DND-41 (cell line): ENCODE measurements at places on chromosomes 5 and 9.

DNA sequence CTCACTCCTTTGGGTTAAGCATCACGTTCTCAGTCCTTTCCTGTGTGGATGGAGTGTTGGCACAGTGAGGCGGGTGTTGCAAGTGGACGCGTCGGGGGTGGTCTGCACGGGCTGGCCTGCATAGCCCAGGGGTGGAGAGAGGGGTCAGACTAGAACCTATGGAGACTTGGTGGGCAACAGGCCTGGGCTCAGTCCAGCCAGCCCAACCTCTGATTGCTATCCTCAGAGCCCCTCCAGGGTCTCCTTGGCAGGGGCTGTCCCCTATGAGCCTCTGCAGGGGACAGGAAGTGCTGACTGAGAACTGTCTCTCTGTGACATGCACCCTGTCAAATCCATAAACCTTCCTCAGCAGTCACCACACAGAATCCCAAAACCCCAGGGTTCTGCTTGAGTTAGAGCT, 2.3 kb downstream of the DCANP1 start:
- no peak overlapping the region for H3K4me3 ChIP-seq
- DNase-seq, result no peak
- no peaks in the 10 kb centered on the region for H3K36me3 ChIP-seq
- H3K27ac ChIP-seq, result no peak overlapping the region
- H3K27me3 ChIP-seq, result peaks cover 17% of the 10 kb centered on the region
- no peaks in the 10 kb centered on the region for H3K4me1 ChIP-seq

GRCh38 chr5:81164476-81164875, 68.6 kb upstream of the CKMT2 start:
- no peak for DNase-seq
- H3K36me3 ChIP-seq, result no peaks in the 10 kb centered on the region
- H3K27me3 ChIP-seq, result no peaks in the 10 kb centered on the region
- H3K4me3 ChIP-seq, result no peak overlapping the region
- H3K4me1 ChIP-seq, result no peaks in the 10 kb centered on the region

GRCh38 chr9:88746029-88746742, 211.2 kb downstream of the NXNL2 start:
- H3K27me3 ChIP-seq, result peaks cover 2% of the 10 kb centered on the region
- H3K4me3 ChIP-seq, result no peak overlapping the region
- DNase-seq, result no peak
- H3K36me3 ChIP-seq, result no peaks in the 10 kb centered on the region

GRCh38 chr5:81630684-81631083, 120.2 kb downstream of the SSBP2 start:
- peak overlapping the region; percentile 97 for H3K27ac ChIP-seq
- peaks cover 51% of the 10 kb centered on the region for H3K36me3 ChIP-seq
- peak overlapping the region; percentile 6; the same call in 1 of the 2 replicates for H3K4me3 ChIP-seq
- H3K27me3 ChIP-seq, result no peaks in the 10 kb centered on the region

- DNase-seq, result no peak
- no peak overlapping the region for H3K4me3 ChIP-seq
- H3K27ac ChIP-seq, result no peak overlapping the region
- no peaks in the 10 kb centered on the region for H3K4me1 ChIP-seq
Observed at GRCh38 chr5:118711727-118712126, 276.6 kb downstream of the DTWD2 start.

DNA sequence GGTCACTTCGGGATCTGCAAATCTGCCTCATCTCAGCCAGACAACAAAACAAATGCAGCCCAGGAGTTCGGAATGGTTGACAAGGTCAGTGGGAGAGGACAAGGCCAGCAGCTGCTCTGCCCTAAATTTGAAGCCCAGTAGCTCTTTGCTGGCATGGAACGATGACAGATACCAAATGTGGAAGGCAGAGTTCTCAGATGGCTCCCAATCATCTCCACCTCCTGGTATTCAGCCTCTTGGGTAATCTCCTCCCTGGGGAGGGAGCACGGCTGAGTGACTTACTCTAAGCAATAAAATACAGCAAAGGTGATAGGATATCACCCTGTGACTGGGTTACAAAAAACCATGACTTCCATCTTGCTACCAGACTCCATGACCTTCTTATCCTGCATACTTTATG, 172.8 kb downstream of the ENTREP1 start:
- H3K27ac ChIP-seq, result no peak overlapping the region
- H3K27me3 ChIP-seq, result no peaks in the 10 kb centered on the region
- no peak overlapping the region for H3K4me3 ChIP-seq
- no peaks in the 10 kb centered on the region for H3K4me1 ChIP-seq
- no peak for DNase-seq
- no peaks in the 10 kb centered on the region for H3K36me3 ChIP-seq

DNA sequence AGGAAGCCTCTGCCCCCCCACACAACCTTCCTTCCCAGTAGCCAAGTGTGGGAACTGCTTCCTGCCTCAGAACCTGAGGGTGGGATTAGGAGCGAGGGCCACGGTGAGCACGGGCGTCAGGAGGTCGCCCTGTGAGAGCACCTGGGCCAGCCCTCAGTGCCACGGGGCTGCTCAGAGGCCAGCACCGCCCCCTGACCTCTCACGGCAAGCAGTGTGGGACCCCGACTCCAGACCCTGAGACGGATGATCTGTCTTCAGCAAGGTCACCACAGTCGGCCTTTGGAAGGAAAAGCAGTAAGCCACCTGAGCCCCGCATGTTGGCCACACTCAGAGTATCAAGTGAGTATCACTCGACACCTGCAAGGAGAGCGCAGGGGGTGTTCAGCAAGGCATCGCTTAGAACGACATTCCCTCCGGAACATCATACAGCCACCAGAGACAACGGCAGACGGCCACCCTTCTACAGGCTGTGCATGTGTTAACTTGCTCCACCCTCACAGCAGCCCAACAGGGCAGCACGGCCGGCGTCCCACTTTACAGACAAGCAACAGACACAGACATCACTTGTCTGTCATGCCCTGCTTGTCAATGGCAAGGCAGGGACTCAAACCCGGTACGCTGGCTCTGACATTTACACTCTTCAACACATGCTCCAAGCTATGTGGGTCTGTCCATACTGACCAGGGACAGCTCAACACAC, 50.2 kb downstream of the IPPK start:
- no peak overlapping the region for H3K27ac ChIP-seq
- no peaks in the 10 kb centered on the region for H3K4me1 ChIP-seq
- peaks cover 72% of the 10 kb centered on the region for H3K36me3 ChIP-seq
- H3K27me3 ChIP-seq, result no peaks in the 10 kb centered on the region
- no peak for DNase-seq
- H3K4me3 ChIP-seq, result no peak overlapping the region
